Stimulated activated CD8-positive, alpha-beta memory T cell treated with anti-CD3 and anti-CD28 coated beads, Interleukin-7, amount 100 ng/mL, for 1 hour (primary cell): ENCODE measurements at places on chromosomes 3 and 15.
A peak's percentile ranks its signal among the peaks of the same experiment; 100 is the strongest.

GRCh38 chr3:23159929-23160328, 43.2 kb upstream of the UBE2E2 start:
- no peak for DNase-seq

DNA sequence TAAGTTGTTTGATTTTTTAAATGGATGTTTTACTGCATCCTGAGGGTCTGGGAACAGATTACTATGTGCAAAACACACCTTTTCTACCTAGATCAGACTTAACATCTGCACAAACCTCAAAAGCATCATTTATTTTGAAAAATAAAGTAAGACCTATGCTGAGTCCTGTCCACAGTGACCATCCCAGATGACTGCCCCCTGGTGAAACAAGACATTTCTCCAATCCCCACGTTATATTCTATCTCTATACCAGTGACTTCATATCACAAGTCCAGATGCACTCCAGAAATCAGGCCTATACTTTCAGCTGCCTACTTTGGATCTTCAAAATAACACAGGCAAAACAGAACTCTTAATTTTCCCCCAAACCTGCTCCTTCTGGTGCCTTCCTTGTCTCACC, 143.2 kb downstream of the P2RY1 start:
- DNase-seq, result no peak

GRCh38 chr15:63899193-63899592, 65.4 kb upstream of the HERC1 start:
- DNase-seq, result no peak

DNA sequence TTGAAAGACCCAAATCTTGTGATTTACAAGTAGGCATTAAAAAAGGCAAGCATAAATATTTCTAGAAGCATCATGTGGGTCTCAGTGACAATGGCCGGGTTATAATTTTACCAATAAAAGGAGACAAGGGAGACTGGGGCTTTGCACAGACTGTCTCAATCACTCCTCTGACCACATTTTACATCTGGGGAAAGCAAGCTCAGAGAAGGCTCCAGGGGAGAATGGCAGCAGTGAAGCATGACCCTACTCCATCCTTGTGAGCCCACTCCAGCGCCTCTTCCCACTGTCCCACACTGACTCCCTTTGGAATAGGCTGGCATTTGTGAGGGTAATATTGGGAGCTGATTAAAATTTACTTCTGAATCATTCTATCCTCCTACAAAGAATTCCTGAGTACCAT, 61.8 kb downstream of the SATB1 start:
- DNase-seq, result no peak

GRCh38 chr15:38687340-38687739, 122.7 kb upstream of the RASGRP1 start:
- DNase-seq, result no peak

- DNase-seq, result no peak
These were observed 43.1 kb downstream of the NUP210 start for GRCh38 chr3:13377021-13377420.

DNA sequence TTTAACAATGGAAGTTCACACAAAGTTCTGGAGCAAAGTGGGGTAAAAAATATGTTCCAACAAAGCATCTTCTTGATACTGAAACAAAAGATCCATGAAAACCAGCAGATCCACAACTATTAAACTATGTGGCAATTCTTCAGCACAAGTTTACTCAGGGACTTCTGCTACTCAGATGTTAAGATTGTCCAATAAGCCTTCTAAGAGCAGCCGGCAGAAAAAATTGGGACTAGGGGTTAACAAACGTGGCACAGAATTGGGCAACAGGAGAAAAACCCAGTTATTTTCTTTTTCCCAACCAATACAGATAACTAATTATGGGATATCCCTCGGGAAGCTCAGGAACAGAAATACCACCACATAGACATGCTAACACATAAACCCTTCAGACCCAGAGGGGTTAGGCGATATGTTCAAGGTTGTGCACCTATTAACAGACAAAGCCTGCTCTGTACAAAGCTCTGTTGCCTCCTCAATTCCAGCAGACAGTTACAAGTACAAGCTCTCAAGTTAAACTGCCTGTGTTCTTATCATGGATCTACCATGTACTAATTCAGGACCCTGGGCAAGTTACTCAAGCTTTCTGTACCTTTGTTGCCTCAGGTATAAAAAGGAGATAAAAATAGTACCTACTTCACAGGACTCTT, 6.8 kb downstream of the SSR3 start:
- DNase-seq, result no peak

GRCh38 chr15:88913017-88913849, at the start of gene MFGE8:
Gene MFGE8 (minus strand): TSS chr15:88913379. CDS start chr15:88913319, 60 bp downstream.
- DNase-seq, result peak; percentile 41

DNA sequence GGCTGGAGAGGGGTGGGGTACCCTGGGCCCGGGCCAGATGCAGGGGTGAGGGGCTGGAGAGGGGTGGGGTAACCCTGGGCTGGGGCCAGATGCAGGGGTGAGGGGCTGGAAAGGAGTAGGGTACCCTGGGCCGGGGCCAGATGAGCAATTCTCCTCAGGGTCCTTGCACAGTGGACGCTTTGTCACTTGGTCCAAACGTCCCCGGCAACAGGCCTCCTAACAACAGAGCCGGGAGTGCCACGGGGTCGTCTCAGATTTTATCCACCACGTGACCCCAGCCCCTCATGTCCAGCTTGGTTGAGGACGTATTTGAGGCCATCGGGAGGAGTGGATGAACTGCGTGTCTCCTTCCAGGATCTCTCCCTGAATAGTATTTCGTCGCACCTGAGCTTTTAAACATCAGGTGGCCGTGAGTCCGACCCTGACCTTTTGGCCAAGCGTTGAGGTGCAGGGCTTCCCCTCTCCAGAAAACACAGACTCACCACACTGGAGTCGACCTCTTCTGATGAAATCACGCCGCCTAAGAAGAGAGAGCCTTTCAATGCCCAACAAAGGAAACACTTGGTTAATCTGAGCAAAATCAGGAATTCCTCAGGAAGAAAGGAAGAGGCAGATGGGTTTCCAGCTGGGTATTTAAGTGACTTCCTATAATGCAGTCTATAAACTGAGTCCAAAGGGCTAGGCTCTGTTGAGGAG, 12.8 kb upstream of the LRRC15 start:
- DNase-seq, result no peak

DNA sequence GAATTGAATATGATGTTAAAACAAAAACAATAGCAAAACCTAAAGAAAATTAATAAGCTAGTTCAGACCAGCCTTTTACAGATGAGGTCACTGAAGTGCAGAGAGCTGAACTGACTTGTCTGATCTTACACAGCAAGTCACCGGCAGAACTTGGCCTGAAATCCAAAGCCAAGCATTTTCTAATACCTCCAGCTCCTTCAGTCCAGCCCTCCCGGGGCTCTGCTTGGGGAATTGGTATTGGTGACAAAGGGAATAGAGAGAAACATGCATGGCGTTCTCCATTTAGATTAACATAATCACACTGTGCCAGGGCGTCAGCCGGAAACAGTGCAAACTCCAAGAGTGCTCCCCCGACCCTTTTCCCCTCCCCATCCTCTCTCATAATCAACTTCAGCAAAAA, 14.1 kb upstream of the ZSCAN2 start:
- no peak for DNase-seq

DNA sequence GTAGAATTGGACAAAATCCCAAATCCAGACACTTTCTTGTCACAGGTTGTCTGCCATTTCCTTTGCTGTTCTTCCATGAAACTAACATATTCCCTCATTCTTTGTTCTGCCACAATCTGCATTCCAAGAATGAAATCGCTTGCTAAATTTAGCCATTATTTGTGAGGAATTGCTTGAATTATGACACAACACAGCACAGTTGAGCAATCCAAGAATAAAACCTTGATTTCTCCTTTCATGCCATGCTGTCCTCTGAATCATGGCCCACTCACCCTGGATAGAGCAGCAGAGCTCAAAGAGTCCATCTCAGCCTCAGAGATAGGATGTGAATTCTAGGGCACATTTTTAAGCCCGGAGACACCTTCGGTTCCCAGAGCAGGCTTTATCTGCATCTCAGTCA, 35.2 kb upstream of the GREM1 start:
- DNase-seq, result no peak

GRCh38 chr15:95584088-95584487, 746.4 kb upstream of the NR2F2 start:
- no peak for DNase-seq

- DNase-seq, result no peak
These were observed 232.2 kb downstream of the PTPRG start for GRCh38 chr3:61793521-61793920.

GRCh38 chr15:39154776-39155175, 426.1 kb upstream of the THBS1 start:
- DNase-seq, result no peak

DNA sequence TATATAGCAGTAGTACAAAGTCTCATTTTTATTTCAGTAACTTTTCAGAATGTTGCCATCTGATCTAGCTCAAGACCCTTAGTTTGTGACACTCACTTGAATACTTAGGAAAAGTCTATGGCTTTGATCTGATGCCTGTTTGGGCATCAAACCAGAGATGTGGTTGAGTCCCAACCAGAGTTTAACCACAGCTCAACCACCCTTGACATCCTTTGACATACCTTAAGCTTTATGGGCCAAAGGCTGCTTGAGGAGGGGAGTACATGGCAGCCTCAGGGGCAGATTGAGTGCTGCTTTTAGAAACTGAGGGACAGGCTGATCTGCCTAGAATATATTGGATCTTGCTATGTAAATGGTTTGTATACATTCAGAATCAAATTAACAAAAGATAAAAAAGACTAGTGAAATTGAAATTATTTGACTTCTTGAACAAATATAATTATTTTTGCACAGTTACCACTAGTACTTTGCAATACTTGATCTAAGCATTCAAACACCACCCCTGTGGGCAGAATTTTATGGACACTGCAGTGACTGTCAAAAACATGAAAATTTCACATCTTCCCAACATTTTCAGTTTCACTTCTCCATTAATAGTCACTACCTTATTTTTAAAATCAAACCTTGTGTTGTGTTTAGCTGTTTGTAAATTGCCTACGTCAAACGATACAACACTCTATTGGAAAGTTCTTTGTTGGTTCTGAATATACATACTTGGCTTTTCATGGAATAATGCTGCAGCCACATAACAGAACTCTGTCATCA, 199.8 kb downstream of the UBE2E2 start:
- DNase-seq, result no peak

GRCh38 chr3:4207672-4208071, 95.5 kb upstream of the SETMAR start:
- DNase-seq, result no peak

- DNase-seq, result no peak
These were observed 50.7 kb downstream of the ROPN1B start for GRCh38 chr3:126019683-126020082.

DNA sequence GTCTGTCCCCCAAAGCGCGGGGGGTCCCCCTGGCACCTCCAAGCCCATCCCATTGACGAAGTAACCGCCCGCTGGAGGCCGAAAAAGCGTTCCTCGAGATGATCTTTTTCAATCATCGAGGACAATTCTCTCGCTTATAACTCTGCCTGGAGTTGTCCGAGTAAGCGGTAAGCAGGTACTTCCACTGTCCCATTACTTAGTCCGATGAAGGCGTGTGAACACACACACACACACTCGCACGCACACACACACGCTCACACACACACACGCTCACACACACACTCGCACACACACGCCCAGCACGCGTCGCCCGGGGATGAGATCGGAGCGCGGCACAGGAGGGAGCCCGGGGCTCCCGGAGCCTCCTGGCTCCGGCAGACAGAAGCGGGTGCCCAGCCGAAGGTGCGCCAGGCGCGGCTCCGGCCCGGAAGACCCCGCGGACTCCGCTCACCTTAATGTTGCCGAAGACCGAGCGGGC, 430 bp downstream of the SLCO2A1 start:
- DNase-seq, result no peak

- no peak for DNase-seq
These were observed 302.9 kb upstream of the LRRFIP2 start for GRCh38 chr3:37477275-37477674.

GRCh38 chr3:182592747-182593146, 200.6 kb upstream of the ATP11B start:
- DNase-seq, result no peak

GRCh38 chr3:196499807-196500524, 3.6 kb downstream of the RNF168 start:
- DNase-seq, result no peak

DNA sequence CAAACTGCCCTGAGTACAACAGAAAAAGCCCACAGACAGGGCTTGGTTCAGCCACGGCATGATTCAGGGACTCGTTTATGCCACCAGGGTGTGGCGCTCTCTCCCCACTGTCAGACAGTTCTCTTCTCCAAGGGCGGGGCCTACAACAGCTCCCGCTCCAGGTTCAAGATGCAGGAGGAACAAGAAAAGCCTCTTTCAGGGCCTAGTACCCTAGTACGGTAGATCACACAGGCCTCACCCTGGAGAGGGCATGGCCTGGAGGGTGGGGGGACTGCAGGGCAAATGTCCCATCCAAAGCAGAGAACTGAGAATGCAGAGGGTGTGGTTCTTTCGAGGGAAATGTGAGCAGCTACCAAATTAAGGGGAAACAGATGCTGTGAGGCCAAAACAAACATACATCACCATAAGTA, 12.0 kb downstream of the MESD start:
- DNase-seq, result no peak

GRCh38 chr15:92821491-92822116, 78.5 kb upstream of the CHD2 start:
- no peak for DNase-seq
